ENCODE measurements at places on chromosomes 5 and 9.
A peak's percentile ranks its signal among the peaks of the same experiment; 100 is the strongest.

- DNase-seq, result no peak
These were observed 248.9 kb upstream of the SLC24A2 start for GRCh38 chr9:20037699-20038098.

- DNase-seq, result no peak
These were observed 7.9 kb upstream of the HACD4 start for GRCh38 chr9:21039302-21039701.

DNA sequence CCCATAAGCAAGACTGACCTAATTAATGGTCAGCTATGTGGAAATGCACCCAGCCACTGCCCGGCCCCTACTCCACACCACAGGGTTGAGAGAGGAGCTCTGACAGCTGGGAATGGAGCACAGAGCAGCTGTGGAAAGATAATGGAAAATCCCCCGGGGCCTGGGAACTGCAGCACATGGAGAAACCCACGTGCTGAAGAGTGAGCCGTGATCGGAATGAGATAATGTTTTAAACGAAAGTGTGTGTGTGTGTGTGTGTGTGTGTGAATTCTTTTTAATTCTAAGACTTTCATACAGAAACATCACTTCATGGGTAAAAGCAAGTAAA, 13.1 kb upstream of the SLC12A7 start:
- DNase-seq, result no peak

DNA sequence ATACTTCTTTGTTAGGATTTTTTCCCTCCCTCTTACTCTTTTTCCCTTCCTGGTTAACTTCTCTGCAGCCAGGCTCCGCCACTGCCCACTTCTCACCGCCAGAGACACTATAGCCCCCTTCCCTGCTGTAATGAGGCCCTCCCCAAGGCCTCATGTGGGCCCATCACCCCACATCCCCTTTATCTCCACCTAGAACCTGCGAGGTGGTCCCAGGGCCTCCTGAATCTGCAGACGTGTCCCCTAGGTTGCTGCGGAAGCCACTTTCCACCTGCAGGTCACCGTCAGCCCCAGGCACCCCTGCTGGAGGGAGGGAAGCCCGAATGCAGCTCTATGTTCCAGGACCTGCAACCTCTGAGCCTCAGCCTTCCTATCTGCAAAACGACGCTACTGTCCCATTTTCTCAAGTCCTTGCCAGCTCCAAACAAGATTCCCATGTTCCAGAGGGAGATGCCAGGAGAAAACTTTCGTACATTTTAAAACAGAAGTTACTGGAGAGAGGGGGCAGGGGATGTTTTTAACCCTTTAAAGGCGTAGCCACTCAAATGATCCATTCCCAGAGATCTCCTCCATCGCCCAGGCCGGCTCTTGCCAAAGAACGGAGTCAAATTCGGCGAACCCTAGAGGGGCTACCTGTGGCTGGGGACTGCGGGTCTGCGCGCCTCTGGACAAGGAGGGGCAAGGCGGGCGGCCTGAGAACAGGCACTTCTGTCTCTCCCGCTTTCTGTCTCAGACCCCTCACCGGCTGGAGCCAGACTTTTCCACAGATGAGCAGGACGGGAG, 929 bp downstream of the SH3PXD2B start:
- no peak for DNase-seq

DNA sequence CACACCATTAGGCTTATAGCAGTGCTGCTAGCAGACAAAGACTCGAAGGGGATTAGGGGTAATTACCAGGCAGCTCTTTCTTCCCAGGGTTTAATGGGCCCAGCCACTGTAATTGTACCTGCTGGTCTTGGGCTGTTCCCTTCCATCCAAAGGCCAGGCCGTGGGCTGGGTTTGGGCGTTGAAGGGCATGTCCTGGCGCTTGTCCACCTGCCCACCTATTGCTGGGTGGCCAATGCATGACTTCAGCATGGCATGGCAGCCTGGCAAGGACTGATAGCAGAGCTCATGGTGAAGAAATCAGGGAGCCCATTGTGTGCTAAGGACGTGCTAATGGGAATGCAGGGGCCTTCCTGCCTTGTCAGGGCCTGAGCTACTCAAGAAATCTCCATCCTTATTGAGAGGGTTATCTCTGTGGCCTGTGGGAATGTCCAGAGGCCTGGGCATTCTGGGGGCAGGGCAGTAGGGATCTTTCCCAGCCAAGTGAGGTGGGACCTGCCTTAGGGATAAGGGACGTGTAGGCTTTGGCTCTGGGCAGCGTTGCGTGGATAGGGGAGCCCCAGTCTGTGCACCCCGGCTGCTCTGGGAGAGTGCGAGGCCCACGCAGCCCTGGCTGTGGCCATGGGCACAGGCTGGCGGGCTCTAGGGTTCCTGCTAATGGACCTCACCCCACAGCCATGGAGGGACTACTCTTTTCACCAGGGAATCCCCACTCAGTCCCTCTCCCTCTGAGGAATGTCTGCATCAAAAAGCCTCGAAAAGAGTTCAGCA, 116.1 kb upstream of the PITX1 start:
- DNase-seq, result no peak

GRCh38 chr9:3436629-3437420, 89.0 kb downstream of the RFX3 start:
- no peak for DNase-seq

- peak; percentile 56 for DNase-seq
These were observed 81.9 kb downstream of the TNC start for GRCh38 chr9:115035841-115036612.

DNA sequence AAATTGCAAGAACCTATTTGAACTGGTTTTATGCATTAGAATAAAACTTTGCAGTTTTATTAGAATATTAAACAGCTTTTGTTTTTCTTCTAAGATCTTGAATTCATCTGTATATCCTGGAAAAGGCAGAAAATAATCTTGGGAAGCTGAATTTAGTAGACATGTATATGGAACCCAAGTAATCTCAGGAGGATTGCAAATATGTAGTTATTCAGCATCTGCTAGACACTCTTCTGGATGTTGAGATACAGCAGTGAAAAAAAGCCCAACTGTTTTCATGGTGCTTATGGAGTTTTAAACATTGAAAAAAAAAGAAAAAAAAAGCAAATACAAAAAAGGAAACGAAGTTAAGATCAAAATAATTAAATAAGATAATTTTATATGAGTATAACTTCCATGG, 922.2 kb upstream of the SEMA6A start:
- DNase-seq, result no peak

GRCh38 chr5:180271221-180271620, 20.7 kb downstream of the MAPK9 start:
- no peak for DNase-seq

DNA sequence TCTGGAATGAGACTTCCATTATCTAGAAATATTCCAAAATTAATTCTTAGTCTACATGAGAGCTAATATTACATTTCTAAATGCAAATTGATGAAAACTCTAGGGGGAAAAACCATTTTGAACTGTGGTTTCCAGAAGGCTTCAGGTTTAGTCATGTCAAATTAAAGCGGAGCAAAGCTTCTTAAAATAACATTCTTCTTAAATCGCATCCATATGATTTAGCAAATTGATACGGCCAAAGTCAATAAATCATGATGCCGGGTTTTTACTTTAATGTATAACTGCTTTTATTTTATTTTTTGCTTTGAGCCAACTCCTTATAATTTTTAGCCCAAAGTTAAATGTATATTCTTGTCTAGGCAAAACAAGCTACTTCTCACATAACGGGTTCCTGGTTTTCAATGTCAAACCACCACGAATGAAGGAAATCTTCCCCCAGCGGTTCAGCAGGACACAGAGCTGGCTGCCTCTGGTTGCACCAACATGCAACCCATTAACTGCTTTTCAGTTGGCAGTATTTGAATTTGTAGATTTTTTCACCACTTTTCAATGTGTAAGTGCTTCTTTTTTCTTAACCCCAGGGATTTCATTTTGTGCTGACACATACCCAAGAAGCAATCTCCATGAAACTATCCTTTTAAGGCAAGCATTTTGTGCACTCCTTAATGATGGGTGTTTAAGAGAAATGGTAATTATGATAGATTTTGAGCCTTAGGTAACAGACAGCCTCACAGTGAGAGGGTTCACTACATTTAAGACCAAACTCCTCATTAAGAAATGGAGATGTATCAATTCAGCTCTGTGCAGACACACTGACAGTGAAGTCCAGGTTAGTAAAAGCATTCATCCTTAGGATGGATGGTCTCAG, 35.5 kb downstream of the EFNA5 start:
- DNase-seq, result no peak

DNA sequence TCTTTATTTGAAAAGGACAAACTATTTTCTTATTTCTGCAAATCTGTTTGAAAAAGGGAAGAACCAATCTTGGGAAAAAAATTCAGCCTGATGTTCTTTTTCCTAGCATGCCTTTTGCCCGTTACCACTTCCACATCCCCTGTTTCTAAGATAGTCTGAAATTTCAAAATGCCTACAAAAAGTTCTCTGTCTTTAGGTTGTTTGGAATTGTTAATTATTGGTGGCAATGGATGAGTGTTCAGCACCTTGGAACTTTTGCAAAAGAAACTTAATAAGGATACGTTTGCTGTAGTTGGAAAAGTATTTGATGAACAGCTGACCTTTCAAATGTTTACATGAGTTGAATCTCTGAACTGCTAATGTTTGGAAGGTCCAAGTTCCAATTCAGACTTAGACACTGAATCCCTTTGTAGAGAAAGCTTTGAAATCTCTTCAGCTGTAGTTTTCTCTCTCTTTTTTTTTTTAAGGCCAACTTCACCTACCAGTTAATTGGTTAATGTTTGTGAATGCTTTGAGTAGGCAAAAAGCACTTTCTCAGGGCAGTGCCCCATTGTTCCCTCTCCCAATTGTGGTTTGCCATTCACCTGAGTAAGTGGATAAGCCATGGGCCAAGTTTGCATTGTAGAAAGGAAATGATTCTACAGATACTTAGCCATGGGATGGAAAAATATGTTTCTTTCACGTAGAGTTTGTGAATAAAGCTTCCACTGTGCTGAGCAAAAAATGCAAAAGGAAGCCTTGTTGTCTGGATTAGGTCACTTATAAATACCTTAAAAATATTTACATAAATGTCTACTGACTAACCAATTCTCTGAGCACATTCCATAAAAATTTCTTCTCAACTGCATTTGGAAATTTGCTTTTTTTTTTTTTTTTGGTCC, 156.4 kb upstream of the ELL2 start:
- no peak for DNase-seq

Measured in activated CD4-positive, alpha-beta T cell treated with anti-CD3 and anti-CD28 coated beads, Interleukin-2, amount 50 U/mL, for 48 hours (primary cell).